ENCODE measurements at places on chromosomes 5 and 9.

GRCh38 chr5:118144540-118144939 is 843.8 kb downstream of the DTWD2 start:
- no peak for DNase-seq

DNA sequence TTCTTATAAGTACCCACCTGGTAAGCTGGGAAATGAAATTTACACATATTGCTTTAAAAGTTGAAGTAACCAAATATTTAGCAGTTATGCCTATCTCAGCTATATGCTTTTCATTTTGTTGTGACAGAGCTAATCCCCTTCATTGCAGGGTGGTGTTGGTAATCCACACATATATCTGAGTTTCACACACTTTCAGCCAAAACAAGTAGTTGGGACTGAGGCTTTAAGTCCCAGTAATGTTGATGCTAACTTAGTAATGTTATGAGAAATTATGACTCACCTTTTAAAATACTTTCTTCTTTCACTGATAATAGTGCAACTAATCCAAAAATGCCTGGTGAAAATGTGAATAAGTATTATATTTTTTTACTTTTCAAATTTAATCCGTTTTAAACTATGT is 19.2 kb upstream of the RICTOR start:
- no peak for DNase-seq

GRCh38 chr9:99037769-99038483 is 67.0 kb upstream of the TGFBR1 start:
- no peak for DNase-seq

DNA sequence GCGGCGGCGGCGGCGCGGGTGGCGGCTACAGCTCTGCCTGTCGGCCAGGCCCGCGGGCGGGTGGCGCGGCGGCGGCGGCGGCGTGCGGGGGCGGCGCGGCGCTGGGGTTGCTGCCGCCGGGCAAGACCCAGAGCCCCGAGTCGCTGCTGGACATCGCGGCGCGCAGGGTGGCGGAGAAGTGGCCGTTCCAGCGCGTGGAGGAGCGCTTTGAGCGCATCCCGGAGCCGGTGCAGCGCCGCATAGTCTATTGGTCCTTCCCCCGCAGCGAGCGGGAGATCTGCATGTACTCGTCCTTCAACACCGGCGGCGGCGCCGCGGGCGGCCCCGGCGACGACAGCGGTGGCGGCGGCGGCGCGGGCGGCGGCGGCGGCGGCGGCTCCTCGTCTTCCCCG is 296 bp downstream of the ZSWIM6 start:
- no peak for DNase-seq

- DNase-seq, result no peak
Observed at GRCh38 chr9:133686642-133687575, 50.7 kb downstream of the DBH start.

GRCh38 chr9:98808411-98808815 is 943 bp downstream of the GALNT12 start:
- DNase-seq, result no peak

DNA sequence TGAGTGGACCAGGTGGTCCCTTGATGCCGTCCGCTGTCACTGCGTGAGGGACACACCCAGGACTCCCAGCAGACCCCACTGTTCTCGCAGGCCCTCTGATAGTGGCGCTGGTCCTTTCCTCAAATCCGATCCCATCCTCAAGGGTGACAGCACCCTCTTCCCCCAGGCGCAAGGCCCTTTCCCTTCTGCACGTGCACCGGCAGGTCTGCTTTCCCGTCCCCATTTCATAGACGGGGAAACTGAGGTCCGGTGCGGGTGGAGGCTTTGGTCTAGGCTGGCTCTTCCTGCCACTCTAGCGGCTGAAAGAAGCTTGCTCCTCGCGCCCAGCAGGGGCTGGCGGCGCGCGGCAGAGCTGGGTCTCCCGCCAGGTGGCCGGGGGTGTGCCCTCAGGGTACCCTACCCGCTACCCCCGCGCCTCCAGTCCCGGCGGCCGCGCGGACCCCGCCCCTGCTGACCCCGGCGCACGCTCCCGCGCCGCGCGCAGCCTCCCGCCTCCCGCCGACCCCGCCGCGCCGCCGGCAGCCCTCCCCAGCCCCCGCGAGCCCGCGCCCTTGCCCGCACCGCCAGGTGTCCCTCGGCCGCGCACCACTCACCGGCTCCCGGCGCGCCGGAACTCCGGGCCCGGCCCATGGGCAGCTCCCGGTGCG is 453 bp downstream of the RASGEF1C start:
- DNase-seq, result no peak

DNA sequence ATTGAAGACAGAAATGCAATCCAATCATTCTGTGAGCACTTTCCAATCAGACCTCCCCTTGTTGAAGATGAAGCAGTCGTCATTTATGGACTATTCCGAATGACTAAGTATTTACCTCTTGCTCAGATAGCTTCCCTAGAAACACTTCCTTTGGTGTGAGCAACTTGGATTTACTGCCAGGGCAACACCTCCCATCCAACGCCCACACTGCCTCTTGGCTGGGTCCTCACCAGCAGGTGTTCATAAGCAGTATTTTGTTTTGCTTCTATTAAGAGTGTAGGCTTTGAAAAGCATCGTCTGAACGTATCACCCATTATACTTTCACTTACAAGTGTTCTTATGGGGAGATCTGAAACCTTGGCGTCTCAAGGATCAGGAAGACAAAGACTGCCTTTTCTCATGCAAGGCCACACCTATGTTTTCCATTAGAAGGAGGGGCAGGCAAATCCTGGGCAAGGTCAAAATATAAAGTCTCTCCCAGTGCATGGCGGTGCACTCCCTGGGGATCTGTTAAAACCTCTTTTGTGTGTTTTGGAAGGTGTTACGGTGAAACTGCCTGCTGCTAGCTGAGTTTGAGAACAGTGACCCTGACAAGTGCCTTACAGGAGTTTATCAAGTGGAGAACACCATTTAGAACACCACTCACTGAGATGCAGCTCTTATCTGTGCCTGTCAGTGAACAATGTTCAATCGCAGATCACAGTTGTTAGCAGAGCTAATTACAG is 10.6 kb upstream of the MARCHF3 start:
- no peak for DNase-seq

DNA sequence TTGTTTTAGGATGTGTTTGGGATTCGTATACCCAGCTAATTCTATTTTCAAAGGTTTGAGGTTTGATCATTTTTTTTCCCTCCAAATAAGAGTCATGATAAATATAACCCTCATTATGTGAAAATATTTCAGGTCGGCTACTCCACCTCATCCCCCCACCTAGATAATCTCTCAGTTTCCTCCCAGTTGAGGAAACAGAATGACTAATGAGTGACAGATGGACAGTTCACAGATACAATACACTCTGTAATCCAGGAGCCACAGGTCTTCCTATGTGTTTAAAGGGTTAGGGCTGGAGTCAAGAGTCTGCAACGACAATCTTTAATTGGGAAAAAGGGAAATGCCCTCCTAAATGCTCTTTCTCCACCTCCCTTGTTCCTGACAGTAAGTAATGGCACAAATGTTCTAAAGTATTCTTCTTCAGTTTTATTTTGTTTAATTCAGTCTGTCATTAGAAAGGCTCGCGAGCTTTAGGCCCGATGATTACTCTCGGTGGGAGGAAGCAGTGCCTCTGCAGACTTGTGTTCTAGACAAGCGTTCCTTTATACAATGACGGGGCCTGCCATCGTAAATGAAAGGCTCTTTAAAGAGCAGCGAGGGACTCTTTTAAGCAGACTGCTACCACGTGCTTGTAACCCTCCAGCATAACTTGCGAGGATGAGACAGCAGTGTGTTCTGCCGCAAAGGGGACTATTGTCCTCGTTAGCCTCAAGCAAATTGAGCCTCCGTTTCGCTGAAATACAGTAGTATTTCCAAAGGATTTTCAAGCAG is 69.0 kb downstream of the MEF2C start:
- DNase-seq, result no peak

DNA sequence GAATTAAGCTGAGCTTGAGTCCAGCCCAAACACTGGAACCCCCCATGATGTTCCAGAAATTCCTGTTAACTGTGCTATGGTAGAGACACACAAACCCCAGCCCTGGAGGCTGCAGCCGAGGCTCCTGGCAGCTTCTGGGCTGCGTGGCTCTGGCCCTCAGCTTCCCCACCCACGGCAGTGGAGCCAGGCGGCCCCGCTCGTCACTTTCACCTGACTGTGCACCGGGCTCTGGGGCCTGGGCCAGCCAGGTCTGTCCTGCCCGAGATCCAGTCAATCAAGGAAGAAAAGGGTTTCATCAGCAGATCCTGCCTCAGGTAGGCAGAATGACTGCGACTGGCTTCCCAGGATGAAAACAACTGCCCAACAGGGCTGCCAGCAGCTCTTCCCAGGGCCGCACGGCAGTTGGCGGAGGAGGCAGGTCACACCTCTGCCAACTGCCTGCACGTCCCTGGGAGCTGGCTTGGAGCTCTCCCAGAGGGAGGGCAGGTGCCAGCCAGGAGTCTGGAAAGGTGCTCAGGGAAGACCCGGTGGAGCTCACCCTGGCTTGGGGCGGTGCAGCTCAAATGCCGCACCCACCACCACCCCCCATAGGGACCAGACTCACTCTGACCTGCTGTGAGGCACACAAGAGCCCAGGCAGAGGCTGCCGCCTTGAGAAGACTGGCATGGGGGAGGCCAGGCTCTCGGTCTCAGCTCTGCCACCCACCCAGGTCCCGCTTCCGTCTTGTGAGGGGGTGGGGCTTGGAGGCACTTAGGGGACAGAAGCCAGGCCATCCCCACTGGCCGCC is 20.7 kb downstream of the BRD3 start:
- no peak for DNase-seq
